NCI-H2081 treated with DMSO at 0.1 percent for 48 hours (cell line): ENCODE measurements at places on chromosomes 4 and X.

DNA sequence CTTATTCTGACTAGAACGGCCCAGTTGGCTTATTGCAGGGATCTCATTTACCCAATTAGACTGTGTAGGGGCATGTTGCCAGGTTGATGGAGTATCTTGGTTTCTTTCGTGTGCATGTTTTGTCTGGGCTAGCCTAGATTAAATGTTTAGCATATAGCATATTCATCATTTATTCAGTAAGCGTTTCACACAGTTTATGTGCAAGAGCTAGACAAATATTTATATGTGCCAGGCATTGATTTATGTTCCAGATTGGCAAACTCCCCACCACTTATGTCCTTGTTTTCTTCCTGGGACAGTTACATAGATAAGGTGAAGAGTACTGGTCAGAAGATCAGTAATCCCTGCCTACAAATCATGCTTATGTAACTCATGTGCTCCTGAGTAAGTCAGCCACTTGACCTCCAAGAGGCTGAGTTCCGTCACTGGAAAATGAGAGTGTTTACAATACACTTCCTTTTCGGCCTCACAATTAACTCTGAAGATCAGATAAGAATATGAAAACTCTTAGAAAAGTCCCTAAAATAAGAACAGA lies 57.2 kb downstream of the RUFY3 start:
- DNase-seq: no peak

GRCh38 chr4:88911246-88912212 lies 145.5 kb downstream of the FAM13A start:
- DNase-seq: no peak

DNA sequence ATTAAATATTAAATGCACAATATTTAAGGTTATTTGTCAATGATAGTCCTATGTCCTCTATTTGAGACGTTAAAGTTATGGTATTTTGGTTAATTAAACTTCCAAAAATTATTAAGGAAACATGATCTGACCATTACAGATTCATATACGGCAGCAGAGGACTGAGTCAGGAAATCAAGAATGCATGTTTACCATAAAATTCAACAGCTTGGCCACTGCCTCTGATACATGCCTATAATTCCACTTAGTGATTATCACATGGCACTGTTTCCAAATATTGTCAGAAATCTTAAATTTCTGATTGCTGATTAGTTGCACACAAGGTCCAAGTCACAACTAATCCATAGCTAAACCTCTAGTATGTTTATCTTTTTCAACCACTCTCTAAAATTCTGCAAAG lies 232.2 kb upstream of the UGT8 start:
- no peak for DNase-seq

- DNase-seq: no peak
These were observed 53.4 kb downstream of the PPEF2 start for GRCh38 chr4:75848891-75849290.

DNA sequence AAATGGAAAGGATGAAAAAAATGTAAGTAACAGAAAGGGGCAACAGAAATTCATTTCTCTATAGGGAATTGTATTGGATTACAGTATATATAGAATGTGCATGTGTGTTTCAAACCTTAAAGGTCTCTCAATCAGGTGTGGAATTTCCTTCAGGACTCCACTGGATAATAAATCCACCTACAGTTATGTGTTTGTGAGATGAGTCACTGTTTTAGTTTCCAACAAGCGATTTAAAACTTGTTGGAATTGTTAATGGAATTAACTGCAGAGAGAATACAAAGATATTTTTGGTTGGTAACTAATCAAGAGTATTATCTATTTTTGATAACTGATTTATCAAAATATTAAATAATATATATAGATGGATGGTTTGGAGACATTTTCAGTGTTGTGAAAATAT lies 32.8 kb downstream of the CEP44 start:
- DNase-seq: no peak
